ENCODE measurements at places on chromosomes 2 and 18.

DNA sequence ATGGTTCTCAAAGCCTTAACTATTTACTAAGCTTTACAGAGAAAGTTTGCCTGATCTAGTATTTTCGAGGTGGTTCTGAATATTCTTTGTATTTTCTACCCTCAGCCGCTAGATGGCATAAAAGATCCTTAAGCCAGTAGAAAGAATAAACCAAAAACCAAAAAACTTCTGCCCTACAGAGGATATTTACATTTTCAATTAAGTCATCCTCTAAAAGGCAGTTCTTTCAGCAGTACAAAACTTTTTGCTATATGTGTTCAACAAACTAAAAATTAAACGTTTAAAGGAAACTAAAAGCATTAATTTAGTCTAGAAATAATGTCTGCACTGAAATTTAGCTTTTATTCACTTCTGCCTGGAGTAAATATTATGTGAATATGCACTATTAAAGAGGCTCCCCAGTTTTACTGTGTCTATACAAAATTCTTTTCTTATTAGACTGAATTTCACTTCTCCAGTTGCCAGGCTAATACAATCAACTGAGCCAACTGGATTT, 297.5 kb downstream of the PIEZO2 start:
- DNase-seq = no peak

- DNase-seq = no peak
Observed at GRCh38 chr2:20992201-20992711, 51.6 kb downstream of the APOB start.

- no peak for DNase-seq
Observed at GRCh38 chr2:133157141-133157540, 411.1 kb downstream of the NCKAP5 start.

- no peak for DNase-seq
Observed at GRCh38 chr2:149180226-149180875, 141.9 kb downstream of the LYPD6B start.

- no peak for DNase-seq
Observed at GRCh38 chr2:48572816-48573215, 42.9 kb downstream of the STON1 start.

DNA sequence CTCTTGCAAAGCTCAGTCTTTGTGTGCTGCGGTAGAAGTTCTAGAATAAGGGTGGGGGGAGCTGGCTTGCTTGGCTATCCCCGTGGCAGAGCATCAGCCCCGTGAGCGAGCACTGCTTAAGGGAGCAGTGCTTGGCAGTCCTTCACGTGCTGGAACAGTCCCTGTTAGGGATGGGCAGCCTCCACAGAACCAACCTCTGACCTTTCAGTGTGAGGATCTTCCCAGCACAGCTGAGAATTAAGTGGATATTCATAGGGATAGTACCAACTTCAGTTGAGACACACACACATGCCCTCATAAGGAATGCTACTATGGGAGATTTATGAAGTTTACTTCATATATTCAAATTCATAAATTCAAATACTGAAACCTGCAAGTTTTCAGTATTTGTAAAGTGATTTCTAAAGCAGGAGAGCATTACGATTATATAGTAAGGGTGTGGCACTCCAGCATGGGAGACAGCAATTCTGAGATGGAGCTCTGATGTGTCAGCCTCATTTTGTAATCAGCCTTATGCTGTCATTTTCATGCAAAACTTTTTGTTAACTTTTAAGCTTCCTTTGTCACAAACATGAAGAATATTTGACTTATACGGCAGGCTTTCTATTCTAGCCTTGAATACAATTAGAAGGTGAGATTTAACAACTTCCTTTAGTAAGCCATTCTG, 39.5 kb downstream of the ATP9B start:
- no peak for DNase-seq

- no peak for DNase-seq
Observed at GRCh38 chr2:132678483-132678882, 8.5 kb upstream of the LYPD1 start.

- no peak for DNase-seq
Observed at GRCh38 chr18:58580078-58580477, 48.8 kb downstream of the ALPK2 start.

- DNase-seq = no peak
Observed at GRCh38 chr2:231602859-231603467, 10.3 kb downstream of the TEX44 start.

DNA sequence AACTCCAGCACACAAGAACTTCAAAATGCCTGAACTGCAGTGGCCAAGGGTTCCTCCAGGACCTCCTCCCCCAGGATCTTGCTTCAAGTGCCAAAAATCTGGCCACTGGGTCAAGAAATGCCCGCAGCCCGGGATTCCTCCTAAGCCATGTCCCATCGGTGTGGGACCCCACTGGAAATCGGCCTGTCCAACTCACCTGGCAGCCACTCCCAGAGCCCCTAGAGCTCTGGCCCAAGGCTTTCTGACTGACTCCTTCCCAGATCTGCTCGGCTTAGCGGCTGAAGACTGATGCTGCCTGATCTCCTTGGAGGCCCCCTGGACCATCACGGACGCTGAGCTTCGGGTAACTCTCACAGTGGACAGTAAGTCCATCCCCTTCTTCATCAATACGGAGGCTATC, 306.4 kb downstream of the RBM43 start:
- DNase-seq = no peak

- DNase-seq = no peak
Observed at GRCh38 chr2:164661349-164661748, 40.1 kb upstream of the GRB14 start.

- DNase-seq = no peak
Observed at GRCh38 chr2:146661473-146662096, 1183.2 kb upstream of the ACVR2A start.

- DNase-seq = no peak
Observed at GRCh38 chr2:160334028-160334741, 134.1 kb upstream of the ITGB6 start.

DNA sequence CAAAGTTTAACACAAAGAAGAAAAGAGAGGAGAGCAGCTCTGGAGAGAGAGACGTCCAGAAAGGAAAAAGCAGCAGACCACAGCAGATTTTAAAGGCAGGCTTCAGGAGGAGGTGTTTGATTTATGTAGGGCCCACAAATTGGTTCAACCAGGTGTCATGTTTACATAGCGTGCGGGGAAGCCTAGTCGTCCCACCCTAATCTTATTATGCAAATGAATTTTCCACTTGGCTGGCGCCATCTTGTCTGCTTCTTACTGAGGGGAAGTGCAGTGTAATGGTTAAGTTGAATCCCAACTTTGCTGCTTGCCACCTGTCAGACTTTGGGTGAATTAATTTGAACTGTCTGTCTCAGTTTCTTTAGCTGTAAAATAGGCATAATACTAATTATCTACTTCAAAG, 282.4 kb upstream of the CYRIA start:
- DNase-seq = no peak

DNA sequence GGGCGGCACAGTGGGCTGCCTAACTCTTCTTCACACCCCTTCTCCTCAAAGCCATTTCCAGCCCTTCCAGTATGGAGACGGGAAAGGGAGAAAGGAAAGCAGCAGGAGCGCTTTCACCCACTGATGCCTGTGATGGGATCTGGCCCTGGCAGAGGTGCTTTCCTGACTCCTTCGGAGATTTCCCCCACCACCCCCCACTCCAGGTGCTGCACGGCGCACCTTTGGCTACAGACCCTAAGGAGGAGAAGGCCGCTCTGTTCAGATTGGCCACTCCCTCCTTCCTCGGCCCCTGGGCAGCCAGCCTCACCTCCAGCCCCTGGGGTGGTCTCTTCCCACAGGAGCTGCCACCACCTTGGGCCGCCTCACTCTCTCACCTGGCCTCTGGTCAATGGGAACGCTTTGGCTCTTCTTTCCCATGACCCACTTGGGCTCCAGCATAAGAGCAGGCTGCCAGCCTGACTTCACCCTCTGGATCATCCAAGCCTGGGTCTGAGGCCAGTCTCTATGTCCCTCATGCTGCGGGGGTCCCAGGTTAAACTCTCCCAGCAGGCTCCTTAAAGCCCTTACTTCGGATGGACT, 18.4 kb upstream of the MAL start:
- DNase-seq = no peak

- no peak for DNase-seq
Observed at GRCh38 chr2:121171625-121172119, 113.3 kb downstream of the TFCP2L1 start.

DNA sequence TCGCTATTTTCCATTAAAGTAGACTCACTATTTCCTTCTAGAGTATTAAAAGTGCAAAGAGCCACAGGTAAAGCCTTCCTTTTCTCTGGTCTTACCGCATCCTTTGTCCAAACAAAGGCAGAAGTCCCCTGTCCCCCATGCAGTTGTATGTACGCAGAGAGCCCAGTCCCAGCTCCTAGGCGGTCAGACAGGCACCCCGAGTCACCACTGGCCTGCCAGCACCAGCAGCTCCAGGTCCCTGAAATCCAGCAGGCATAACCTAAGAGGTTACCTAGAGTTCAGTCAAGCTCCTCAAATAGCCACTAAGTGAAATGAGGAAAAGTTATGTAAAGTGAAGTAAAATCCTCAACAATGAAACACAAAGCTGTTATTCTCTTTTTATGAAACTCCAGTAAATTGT, 60.4 kb upstream of the TWIST2 start:
- DNase-seq = no peak

GRCh38 chr2:132766573-132766972, 96.6 kb upstream of the LYPD1 start:
- no peak for DNase-seq

GRCh38 chr2:54330926-54331835, 75.2 kb upstream of the TSPYL6 start:
- no peak for DNase-seq

- no peak for DNase-seq
Observed at GRCh38 chr2:239911641-239912071, 113.5 kb downstream of the NDUFA10 start.

GRCh38 chr2:237450583-237450982, 36.5 kb upstream of the MLPH start:
- no peak for DNase-seq

- no peak for DNase-seq
Observed at GRCh38 chr2:57892920-57893319, 153.7 kb upstream of the VRK2 start.

DNA sequence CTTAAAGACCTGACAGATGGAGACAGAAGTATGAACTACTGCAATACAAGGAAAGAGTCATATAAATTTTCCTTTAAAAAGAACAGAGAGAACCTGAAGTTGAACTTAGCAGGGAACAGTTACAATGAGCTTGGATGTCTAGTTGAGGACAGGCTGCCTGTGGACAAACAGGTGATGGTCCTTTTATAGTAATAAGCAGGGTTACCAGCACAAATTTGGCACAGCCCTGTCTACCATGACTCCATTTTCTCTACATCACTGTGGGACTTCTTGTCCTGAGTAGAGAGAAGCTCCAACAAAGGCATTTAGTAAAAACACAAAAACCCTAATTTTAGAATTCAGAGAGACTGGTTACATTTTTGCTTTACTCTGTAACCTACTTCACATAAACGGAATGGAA, 448.1 kb downstream of the PLCL1 start:
- DNase-seq = no peak

- no peak for DNase-seq
Observed at GRCh38 chr2:33967103-33967502, 368.0 kb upstream of the FAM98A start.

- DNase-seq = no peak
Observed at GRCh38 chr2:122182616-122183355, 427.3 kb downstream of the TSN start.

DNA sequence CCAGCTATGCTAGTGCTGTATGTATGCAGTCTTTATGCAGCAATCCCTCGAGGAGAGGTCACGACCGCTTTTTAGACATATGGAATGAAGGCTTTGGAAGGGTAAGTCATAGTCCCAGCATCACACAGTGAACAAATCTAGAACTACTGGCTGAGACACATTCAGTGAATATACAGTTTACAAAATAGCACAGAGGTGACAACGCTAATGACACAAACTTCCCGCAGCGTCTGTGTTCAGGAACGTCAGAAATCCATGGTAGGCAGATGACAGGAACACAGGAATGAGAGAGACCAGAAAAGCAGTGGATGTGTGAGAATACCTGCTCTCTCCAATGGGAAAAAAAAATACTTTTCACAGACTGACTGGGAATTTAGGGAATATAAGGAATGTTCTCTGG, 29.6 kb downstream of the CABYR start:
- no peak for DNase-seq

GRCh38 chr2:159275111-159275510, 11.4 kb downstream of the WDSUB1 start:
- DNase-seq = no peak

DNA sequence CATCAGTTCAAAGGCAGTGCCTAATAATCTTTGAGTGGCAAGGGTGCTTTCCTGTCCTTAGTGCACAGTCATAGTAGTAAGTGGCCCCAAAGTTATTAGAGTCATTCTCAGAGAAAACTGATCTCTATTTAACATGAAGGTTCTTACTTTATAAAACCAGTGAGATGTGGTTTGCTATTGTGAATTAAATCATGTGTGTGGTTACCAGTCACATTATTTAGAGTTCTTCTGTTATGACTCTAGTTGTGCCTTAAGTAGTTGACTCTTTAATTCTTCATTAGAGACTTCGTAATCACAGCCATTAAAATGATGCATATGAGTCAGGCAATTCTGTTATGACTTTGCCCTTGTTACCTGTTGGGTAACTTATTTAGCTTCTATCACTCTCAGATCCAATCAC, 1392.9 kb upstream of the ACVR2A start:
- no peak for DNase-seq

DNA sequence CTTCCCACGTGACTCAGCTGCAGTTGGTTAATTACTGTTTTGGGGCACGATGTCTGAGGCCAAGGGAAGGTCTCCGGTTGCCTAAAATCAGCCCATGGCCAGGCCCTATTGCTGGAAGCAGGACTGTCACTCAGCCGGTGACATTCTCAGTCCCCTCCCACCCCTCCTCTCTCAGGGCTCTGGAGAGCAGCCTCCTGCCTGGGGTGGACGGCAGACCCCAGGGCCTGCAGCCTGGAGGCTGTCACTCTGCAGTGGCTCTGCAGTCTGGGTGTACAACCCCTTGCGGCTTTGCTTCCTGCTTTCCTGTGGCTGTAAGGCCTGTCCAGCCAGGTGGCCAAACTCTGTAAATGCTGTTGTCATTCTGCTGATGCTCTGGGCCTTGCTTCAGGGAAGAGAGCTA, 32.8 kb downstream of the ZBTB7C start:
- no peak for DNase-seq

- DNase-seq = no peak
Observed at GRCh38 chr2:145091967-145092366, 572.0 kb upstream of the ZEB2 start.

- DNase-seq = peak; percentile 32
Observed at GRCh38 chr2:134169788-134170187, 84.1 kb upstream of the MGAT5 start.

DNA sequence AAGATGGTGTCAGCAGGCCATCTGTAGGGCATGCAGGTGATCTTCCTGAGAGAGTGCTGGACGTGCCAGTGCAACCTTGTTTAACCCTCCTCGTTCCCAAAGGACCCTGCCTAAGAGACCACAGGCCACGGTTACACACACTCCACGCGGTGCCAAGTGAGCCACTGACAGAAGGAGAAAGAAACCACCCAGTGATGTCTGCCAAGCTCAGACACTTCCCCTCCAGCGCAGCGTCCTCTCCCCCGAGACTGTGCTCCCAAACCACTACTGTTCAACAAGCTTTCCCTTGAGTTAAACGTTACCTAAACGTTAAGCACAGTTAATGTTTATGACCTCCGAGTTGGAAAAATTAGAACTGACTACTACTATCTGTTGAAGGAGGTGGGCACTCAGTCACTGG, 119.1 kb upstream of the NCK2 start:
- DNase-seq = no peak
